Stimulated activated CD8-positive, alpha-beta memory T cell treated with anti-CD3 and anti-CD28 coated beads, Interleukin-4, amount 100 ng/mL, for 24 hours (primary cell): ENCODE measurements at places on chromosomes 16 and 17.

DNA sequence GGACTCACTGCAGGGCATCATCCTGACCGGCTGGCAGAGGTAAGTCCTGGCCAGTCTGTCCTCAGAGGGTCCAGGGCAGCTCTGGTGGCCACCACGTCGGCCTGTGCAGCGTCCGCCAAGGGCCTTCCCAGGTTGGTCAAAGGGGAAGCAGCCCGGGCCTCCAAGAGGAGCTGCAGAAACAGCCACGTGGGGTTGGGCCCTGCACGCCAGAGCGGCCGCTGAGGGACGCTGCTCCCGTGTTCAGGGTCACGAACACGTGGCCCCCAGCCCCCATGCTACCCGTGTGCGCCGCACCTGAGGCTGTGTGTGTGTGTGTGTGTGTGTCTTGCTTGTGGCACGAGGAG is 13.3 kb downstream of the CYBC1 start:
- no peak for DNase-seq

- DNase-seq = no peak
Measured at GRCh38 chr16:75089486-75090202, 26.9 kb downstream of the LDHD start.

- no peak for DNase-seq
Measured at GRCh38 chr16:50318796-50319578, 49.8 kb downstream of the BRD7 start.

DNA sequence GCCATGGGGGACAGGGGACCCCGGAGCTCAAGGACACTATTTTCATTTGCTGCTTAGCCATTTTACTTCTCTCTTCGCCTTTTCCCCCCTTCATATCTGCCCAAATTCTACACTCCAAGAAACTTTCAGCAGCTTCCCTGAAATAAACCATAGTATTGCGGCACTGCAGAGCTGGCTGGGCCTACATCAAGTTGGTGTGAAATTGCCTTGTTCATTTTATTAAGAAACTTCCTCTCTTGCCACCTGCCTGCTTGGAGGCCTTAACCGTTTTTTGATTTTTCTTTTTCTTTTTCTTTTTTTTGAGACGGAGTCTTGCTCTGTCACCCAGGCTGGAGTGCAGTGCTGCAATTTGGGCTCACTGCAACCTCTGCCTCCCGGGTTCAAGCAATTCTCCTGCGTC is 7.4 kb upstream of the CPNE2 start:
- no peak for DNase-seq

- DNase-seq = no peak
Measured at GRCh38 chr16:75323933-75324332, 72.5 kb upstream of the BCAR1 start.

GRCh38 chr16:22075043-22075757 is 17.1 kb upstream of the VWA3A start:
- DNase-seq = no peak

GRCh38 chr16:20868890-20869289 is 31.3 kb downstream of the DCUN1D3 start:
- DNase-seq = no peak

DNA sequence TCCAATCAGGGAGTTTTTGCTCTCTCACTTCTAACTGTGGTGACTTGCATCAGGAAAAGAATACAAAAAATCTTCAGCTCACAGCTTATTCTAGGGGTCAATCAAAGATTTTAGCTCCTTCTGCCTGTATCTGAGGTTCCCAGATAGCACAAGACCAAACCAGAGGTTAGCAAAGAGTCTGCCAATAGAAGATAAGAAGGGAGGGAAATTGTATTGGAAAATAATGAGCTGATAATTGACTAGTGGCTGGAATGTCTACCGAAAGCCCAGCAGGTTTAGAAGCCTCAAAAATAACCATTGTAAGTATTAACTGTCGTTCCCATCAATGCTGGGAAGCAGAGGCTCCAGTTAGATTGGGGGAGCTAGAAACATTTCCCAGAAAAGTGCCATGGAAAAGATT is 26.3 kb downstream of the HS3ST3A1 start:
- DNase-seq = no peak

DNA sequence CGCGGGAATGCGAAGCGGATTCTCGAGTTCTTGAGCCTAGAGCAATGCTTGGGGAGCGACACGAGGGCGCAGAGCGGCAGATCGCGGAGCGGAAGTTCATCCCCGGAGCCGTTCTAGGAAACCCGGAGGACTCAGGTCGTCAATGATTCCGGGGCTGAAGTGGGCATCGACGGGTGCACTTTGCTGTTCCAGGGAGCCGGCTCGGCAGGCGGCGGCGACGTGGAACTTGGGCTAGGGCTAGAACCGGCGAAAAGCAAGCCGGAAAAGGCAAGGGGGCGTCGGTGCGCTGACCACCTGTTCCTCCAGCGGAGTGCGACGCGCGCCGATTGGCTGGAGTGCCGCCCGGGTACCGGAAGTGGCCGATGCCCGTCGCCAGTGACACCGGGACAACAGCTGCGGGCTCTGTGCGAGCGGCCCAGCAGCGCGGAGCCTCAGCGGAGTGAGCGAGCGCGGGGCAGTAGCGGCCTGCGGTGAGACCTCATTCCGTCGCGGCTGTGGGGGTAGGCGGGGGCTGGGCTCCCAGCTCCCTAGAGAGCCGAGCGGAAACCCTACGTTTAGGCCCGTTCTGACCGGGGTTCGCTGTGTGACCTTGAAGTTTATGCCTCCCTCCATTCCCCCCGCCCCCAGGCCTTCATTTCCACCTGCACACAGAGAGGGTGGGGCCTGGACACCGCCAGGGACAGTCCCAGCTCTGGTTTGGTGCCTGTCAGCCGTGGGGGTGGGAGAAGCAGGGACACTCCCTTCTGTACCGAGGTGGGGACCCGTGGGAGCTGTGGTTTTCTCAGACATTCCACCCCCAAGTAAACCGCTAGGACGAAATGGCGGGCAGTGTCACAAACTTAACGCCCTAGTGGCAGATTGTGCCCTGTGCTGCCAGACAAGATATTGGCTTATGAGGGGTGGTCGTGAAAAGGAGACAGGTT is at the start of gene ZFP3:
Gene ZFP3, plus strand, starts transcription at position 362 of the 923 bp plus-strand sequence. CDS start 13,038 bp downstream, outside the sequence.
- DNase-seq = peak; percentile 66

- no peak for DNase-seq
Measured at GRCh38 chr17:72233986-72234385, 113.2 kb downstream of the SOX9 start.

- no peak for DNase-seq
Measured at GRCh38 chr17:50053654-50053960, 2.3 kb upstream of the ITGA3 start.

- no peak for DNase-seq
Measured at GRCh38 chr17:57975044-57975443, 13.0 kb downstream of the VEZF1 start.

- DNase-seq = no peak
Measured at GRCh38 chr16:86292942-86293341, 217.4 kb upstream of the FOXF1 start.

DNA sequence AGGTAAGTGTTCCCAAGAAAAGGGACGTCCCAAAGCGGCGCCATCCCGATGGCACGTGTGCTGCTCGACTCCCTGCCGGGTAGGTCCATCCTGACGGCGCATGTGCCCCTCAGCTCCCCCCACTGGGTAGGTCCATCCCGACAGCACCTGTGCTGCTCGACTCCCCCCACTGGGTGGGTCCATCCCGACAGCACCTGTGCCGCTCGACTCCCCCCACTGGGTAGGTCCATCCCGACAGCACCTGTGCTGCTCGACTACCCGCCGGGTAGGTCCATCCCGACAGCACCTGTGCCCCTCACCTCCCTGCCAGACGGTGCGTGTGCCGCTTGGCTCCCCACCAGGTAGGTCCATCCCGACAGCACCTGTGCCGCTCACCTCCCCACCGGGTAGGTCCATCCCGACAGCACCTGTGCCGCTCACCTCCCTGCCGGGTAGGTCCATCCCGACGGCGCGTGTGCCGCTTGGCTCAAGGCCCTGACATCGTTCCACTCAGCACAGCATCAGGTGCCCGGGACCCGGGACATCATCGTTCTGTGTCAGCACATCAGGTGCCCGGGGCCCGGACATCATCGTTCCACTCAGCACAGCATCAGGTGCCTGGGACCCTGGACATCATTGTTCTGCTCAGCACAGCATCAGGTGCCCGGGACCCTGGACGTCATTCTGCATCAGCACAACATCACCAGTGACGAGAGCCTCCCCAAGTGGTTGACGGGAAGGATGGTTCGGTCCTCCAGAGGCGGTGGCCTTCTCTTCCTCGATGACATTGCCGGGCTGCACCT is 5.7 kb upstream of the FN3K start:
- no peak for DNase-seq

DNA sequence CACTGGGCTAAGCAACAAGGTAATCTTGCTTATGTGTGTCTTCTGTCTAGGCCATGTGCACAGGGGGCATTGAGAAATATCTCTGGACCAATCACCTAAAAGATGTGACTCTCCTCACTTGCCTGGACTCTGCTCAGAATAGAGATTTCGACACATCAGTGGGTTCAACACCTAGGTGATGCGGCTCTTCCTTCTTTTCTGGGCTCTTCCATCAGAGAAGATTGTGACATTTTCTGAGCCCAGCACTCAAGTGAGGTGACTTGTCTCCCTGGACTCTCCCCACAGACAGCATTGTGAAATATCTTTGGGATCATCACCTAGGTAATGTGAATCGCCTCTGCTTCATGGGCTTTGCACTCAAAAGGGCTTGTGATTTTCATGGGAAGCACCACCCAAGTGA is 1904.1 kb downstream of the TP53TG3F start:
- DNase-seq = no peak

DNA sequence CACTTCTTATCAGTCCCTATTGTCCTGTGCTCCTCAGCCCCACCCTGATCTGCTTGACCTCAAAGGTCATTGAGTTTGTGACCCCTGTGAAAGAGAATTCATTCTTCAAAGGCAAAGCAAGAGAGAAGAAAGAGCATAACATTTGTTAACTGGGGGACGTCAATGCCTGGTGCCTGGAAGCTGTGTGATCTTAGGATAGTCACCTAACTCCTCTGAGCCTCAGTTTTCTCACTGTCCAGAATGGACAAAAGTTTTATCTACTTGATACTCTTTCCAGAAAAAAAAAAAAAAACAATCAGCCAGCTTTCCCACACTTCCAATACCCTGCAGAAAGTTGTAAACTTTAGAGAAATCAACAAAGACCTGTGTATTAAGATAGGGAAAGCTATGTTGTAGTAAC is 173.1 kb downstream of the C16orf78 start:
- DNase-seq = no peak

GRCh38 chr17:48137656-48138055 is 30.1 kb downstream of the SNX11 start:
- no peak for DNase-seq

DNA sequence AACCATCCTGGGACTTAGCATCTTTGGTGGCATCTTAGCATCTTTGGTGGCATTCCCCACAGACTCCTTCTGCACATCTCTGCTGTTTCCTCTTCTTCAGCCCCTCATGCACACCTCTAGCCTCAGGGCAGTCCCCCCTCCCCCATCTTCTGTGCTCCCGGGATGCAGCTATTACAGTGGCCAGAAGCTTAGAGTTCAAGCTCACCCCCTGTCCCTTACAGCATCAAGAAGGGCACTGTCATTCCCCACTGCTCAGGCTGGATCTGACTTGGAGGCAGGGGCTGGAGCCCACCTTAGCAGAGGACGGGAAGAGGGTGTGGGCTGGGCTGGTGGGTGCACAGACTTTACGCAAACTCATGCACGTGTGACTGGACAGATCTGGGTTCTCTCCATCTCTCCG is 650 bp downstream of the EPN3 start:
- DNase-seq = no peak

DNA sequence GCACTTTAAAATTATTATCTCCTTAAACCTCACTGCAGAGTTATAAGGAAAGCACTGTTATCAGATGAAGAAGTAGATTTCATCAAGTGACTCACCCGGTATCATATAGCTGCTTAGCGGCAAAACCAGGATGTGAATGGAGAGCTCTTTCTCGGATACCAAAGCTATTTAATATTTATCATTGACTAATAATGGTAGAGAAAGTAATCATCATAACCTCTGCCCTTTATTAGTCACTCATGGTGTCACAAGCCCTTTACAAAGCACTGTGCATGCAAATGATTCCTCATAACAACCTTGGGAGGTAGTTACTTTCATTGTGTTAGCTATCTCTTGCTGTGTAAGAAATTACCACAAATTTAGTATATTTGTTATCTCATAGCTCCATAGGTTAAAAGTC is 592.9 kb downstream of the MAF start:
- DNase-seq = no peak

DNA sequence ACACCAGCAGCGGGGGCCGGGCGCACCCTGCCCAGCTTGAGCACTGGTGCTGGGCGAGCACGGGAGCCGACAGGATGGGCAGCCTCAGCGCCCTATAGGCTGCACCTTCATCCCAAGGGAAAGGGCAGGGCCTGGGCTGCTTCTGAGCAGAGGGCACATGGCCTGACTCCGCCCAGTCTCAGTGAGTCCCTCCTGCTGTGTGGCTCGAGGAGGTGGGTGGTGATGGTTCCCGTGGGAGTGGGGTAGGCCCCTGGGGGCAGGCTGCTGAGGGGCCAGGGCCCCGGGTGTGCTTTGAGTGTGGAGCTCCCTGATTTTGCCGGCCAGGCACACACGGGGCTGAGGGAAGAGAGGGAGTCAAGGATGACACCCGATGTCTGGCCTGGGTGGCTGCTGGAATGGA is 37.9 kb downstream of the TSC2 start:
- DNase-seq = no peak

DNA sequence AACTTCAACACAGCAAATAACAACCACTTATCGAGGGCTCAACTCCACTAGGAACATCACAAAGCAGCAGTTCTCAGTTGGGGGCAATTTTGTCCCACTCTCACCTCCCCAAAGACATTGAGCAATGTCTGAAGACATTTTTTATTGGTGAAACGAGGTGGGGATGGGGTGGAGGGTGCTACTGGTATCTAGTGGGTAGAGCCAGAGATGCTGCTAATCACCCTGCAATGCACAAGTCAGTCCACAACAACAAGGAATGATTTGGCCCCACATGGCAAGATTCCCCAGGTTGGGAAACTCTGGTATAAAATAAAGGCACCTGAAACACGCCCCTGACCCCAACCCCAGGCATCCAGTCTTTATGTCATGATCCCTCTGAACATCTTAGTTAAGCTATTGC is 33.3 kb downstream of the TLE7 start:
- no peak for DNase-seq

DNA sequence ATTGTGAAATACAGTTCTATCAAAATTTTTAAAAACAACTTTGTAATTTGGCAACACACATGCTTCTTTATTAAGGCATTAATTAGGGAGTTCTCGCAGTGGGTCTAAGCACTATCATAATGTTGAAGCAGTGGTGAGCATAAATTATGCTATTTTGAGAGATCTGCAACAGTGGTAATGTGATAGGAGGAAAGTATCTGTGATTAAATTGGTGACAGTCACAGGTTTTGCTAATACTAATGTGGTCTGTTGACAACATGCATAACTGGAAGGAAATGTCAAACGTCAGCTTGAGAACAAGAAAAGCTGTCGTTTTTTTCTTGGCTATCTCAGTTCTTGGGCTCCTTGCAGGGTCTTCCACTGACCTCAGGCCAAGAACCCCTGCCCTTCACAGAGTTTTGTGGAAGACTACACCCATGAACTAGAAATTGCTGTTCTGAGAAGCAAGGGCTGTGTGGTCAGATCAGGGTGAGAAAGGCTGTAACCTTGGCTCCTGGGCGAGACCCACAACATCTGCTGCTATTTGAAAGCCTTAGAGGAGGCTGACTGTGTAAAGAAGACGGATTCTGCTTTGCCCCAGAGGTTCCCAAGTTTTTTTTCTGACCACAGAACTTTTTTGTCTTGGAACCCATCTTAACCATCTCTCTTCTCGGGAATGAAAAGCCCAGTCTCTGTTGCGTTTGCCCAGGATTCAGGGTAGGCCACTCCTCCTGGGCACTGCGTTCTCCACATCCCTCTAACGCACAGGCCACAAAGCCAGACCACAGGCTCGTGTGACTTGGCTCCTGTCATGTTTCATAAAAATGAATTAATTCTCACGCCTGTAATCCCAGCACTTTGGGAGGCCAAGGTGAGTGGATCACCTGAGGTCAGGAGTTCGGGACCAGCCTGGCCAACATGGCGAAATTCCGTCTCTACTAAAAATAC is 13.9 kb downstream of the ATP2A1 start:
- DNase-seq = no peak
